T-helper 2 cell (primary cell): ENCODE measurements at places on chromosomes 3 and 15.

GRCh38 chr3:39284457-39284881 lies 4.6 kb upstream of the CX3CR1 start:
- no peak for DNase-seq

DNA sequence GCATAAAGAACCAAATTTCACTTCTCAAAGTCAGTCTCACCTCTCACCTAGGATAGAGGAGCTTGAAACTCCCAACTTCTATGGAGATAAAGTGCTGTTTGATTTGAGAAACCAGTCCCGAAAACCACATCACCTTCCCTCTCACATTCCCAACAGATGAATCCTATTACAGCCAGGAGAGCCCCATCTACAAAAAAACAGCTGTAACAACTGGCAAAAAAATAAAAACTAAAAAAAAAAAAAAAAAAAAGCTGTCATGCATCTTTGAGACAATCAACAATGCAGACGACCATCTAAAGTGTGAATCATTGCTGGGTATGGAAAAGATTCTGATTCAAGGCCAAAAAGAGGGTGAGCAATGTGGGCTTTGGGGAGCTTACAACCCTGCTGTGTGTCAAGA lies 23.8 kb downstream of the HOMER2 start:
- DNase-seq = no peak

- no peak for DNase-seq
Measured at GRCh38 chr3:64260431-64260830, 35.2 kb upstream of the PRICKLE2 start.

- peak; percentile 76 for DNase-seq
Measured at GRCh38 chr15:44712346-44713005, 1.2 kb downstream of the B2M start.

DNA sequence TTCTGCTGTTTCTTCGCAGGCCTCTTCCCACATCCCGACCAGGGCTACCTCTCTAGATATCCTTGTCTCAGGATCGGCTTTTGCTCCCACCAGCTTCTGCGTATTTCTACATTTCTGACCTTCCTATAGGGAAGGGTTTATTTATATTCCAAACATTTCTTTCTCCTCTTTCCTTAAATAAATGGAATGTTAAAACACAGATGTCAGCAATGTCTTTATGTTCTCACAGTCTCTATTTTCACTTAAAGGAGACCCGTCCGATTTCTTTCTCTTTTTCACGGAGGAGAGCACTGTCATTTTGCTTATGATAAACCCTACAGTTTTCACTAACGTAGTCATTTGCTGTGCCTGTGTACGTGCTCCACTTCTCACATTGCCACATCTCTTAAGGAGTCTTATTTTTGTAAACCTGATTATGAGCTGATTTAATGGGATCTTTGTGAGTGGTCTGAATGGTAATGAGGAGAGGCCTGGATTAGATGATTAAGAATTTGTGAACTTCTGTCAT lies 630 bp downstream of the KIF15 start:
- DNase-seq = no peak

DNA sequence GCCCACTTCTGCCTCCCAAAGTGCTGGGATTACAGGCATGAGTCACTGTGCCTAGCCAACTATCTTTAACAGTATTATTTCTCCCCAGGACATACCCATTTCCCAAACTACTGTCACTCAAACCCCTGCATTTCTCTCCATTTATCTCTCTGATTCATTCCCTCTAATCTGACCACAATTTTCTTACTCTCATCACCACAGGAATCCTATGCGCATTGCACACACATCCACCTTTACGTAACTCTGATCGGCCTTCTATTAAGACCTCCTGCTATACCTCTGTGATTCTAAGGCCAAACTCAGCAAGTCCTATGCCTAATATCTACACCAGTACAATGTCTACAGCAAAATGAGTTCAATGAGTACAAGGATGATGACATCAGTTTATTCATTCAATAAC lies 235.0 kb downstream of the ULK4 start:
- no peak for DNase-seq

GRCh38 chr3:188205992-188206416 lies 52.0 kb downstream of the LPP start:
- no peak for DNase-seq

DNA sequence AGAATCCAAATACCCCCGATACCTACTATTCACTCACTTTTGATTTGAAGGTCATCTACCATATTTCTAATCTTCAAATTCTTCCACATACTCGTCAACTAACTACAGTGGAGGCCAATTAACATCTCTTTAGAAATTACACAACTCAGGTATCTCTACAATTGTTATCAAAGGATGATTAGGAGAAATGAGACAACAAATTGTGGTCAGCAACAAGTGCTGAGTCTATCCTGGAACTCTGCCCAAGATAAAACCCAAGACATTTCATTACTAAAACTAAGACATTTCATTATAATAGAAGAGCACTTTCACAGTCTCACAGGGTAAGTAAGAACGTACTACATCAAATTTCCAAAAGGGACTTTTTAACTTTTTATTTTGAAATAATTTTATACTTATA lies 100.0 kb downstream of the TBC1D5 start:
- DNase-seq = no peak

DNA sequence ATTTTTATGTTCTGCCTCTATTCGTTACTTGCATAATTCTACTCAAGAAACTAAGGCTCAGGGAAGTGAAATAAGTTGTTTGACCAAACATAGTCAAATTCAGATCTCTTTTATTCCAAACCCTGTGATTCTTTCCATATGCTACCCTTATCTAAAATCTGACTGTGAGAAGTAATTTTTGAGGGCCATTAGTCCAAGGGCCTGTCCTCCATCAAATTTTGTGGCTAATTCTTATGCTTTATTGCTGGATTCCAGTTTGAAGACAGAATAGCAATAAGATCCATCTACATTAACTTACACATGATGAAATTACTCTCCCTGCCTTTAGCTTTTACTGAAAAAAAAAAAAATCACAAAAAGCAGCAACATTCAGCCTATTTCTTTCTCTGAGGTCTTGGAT lies 74.0 kb downstream of the ZIC1 start:
- DNase-seq = no peak

DNA sequence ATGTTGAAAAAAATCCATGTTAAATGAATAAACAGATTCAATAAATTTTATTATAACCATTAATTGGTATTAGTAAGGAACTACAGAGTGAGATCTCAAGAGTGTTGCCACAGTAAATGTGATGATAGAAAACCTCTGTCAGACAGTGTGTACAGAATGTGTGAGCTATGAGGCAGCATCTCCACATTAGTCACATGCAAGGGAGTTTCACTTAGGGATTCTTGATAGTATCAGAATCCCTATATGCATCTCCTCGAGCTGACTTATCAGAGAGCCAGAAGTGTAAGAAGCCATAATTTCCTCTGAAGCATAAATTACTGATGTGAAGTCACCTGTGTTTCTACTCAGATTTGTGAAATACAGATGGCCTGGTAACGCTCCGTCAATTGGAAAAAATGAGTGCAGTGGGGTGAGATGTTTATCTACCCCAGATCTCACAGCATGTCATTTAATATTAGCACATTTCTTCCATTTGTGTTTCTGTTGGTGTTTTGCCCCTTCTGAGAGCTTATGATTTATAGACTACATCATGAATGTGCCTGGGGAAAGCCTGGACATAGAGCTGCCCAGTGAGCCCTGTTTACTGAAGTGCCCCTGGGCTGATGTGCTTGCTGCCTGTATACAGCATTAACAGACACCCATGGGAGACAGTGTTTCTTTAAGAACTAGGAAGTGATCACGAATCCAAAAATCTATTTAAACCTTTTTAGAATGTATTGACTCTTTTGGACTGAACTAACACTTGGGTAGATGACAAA lies 262.4 kb downstream of the CPNE4 start:
- no peak for DNase-seq

GRCh38 chr3:54032598-54032997 lies 89.8 kb upstream of the CACNA2D3 start:
- DNase-seq = no peak

- DNase-seq = no peak
Measured at GRCh38 chr3:56111606-56112304, 356.5 kb downstream of the ERC2 start.

DNA sequence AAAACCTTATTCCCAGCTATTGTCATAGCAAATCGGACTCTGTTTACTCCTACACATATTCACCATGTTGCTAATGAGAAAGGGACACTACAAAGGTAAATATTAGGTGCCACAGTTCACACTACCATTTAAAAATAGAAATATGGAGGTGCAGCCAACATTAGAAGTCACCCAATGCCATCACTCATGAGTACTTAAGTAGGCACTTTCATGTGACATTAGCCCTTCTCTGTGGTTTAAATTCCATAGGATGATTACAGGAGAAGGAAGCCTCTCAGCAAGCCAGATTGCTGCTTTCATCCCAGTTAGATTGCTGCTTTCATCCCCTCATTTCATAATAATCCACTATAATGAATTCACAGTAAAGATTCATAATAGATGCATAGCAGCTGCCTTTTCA lies 376.8 kb upstream of the ALCAM start:
- DNase-seq = no peak

- DNase-seq = no peak
Measured at GRCh38 chr15:23634181-23634580, 13.5 kb downstream of the MAGEL2 start.

DNA sequence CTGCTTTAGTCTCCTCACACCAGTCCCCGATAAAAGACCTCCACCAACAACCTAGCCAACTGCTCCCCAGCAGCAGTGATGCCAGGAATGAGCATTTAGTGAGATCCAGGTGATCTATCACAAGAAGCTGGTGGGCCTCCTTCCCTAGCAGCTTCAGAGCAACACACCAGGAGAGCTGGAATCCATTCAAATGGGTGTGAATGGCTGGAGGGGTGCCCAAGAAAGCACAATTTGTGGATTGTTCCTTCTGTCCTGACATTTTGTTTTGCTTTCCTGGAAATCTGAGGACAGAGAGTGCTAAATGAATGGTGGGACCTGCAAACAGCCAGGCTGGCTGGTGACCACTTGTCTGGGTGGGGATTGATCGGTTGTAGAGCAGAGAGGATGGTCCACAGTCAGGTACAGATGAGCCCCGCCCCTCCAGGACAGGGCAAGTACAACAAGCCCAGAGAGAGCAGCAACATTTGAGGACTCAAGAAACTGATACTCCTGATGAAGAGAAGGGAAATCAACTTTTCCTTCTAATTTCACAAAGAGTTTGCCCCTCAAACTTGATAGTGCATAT lies 316.8 kb downstream of the VPS13C start:
- DNase-seq = no peak

GRCh38 chr15:73231661-73232419 lies 136.9 kb downstream of the HCN4 start:
- DNase-seq = no peak

DNA sequence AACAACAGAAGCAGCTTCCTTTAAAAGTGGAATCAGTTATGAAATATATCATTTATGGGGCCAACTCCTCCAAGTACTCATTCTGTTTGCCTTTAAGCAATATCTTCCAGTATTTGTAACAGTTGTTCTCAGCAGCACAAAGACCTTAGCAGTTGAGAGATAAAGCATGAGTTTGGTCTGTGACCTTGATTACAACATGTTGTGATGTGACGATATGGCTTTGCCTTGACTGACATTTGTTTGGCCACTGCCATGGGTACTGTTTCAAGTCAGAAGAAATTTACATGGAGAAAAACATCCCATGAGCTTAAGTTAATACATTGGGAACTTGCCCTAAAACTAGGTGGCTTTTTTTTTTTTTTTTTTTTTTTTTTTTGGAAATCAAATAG lies 175.1 kb upstream of the KBTBD8 start:
- DNase-seq = no peak

- no peak for DNase-seq
Measured at GRCh38 chr3:72077473-72078259, 292.7 kb upstream of the PROK2 start.

GRCh38 chr3:123067689-123068600 lies 1.1 kb downstream of the PDIA5 start:
- no peak for DNase-seq

DNA sequence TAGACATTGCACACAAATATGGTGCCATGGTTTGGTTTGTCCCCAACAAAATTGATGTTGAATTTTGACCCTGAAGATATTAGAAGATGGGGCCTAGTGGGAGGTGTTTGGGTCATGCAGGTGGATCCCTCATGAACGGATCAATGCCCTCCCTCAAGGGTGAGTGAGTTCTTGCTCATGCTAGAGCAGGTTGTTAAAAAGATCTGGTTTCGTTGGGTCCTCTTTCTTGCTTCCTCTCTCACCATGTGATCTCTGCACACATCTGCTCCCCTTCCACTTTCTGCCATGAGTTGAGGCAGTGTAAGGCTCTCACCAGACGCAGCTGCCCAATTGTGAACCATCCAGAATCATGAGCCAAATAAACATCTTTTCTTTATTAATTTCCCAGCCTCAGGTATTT lies 87.8 kb upstream of the MDFIC2 start:
- DNase-seq = no peak
